ENCODE measurements at places on chromosomes 4 and X. TPM values are rescaled to one million over a fixed set of nuclear protein-coding genes. Genes with fewer than 3 reads are reported as not detected.

HMGB3 gene
- total RNA-seq = 13.1 TPM

ADAM29 gene
- not detected for total RNA-seq

USP17L28 gene
- total RNA-seq = not detected

CCNG2 gene
- 86.8 TPM for total RNA-seq

SFRP2 gene
- 21.7 TPM for total RNA-seq

All from transverse colon (tissue), 4 donors.